ENCODE measurements at places on chromosomes 16 and 17. TPM values are rescaled to one million over a fixed set of nuclear protein-coding genes. Genes with fewer than 3 reads are reported as not detected.

GRCh38 chr17:50963139-50963538 is 97.0 kb upstream of the TOB1 start:
- DNase-seq: no peak

- peak; percentile 9 for DNase-seq
Measured at GRCh38 chr16:55622930-55623561, 32.7 kb upstream of the SLC6A2 start.

GRCh38 chr16:51761001-51761400 is 609.9 kb upstream of the SALL1 start:
- no peak for DNase-seq

GRCh38 chr17:64498308-64499203 is 1.7 kb upstream of the POLG2 start:
- no peak for DNase-seq

DNA sequence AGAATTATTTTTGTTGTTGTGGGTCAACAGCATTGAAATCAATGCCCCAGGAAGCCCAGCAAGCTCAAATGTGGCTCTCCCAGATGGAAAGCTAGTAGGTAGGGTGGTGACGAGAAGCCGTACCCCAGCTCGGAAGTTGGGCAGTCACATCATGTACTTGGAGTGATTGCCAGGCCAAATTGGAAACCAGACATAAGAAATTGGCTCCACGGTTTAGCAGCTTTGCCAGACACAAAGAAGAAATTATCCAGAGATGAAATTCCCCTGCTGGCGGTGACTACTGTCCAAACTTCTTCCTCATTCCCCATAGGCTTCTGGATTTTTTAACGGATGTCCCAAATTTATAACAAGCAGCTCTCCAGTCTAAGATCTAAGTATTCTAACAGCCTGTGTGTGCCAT is 95.9 kb downstream of the OR1D5 start:
- no peak for DNase-seq

GRCh38 chr17:76738468-76738850 is 540 bp downstream of the MFSD11 start:
- peak; percentile 28 for DNase-seq

- peak; percentile 25 for DNase-seq
Measured at GRCh38 chr16:86517652-86518258, 7.4 kb downstream of the FOXF1 start.

DNA sequence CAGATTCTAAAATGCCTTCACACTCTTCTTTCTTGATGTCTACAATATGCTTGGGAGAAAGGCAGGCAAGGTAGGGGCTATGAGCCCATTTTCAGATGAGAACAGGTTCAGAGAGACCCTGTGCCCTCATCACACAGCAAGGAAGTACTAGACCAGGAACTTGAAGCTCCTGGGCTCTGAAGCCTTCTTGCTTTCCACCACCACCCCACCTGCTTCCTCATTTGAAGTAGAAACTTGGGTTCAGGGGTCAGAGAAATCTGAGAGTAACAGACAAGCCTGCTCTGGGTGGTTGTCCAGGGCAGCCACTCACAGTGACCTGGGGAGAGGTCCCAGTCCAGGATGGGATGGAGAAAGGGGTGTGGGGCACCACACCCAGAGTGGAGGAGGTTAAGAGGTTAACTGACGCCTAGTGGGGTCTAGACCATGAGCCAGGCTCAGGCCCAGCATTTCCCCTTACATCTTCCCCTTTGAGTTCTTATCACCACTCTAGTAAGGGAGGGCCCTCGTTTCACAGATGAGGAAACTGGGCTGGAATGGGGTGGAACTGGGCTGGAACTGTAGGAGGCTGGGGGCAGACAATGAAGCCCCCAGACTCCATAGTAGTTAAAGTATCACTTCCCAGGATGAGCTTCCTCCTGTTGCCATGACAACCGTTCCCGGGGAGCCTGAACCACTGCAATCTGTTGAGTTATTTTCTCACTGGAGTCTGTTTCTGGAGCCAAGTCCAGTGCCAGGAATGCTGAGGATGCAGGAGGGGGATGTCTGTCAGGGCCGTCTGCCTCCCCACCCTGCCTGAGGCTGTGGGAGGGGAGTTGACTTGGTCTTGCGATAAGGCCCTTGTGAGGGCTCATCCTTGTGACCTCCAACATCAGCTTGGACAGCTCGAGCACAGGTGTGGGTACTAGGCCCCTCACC is 16.2 kb upstream of the PHF12 start:
- DNase-seq: peak; percentile 46

Gene CACNA1H
- total RNA-seq: not detected

GRCh38 chr17:59600169-59600568 is 19.5 kb upstream of the CLTC start:
- no peak for DNase-seq

Gene HOXB2
- not detected for total RNA-seq

DNA sequence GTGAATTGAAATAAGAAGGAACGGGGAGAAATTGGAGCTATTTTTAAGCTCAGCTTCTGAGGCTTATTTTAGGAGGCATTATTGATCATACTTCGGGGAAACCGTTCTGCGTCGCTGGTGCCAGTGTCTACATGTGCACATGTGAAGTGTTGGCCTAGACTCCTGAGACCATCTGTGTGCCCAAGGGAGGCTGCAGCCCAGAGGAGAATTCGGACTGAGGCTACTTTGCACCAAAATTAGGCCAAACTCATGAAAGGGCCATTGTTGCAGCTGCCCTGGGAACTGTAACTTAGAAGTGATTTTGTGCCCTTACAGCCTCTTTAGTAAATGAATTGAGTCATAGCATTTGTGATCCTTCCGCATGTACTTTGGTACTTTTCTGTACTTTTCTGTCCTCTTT is 102.0 kb upstream of the NOL11 start:
- DNase-seq: no peak

DNA sequence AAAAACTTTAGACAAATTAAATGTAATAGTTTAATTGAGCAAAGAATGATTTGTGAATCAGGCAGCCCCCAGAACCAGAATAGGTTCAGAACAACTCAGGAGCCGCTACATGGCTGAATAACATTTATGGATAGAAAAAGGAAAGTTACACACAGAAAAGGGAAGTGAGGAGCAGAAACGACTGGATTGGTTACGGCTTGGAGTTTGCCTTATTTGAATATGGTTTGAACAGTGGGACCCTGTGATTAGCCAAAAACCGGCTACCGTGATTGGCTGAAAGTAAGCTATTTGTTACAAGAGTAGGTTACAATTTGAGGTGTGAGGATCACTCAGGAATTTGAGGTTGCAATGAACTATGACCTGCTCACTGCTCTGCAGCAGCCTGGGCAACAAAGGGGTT is 1139.8 kb downstream of the CDH11 start:
- no peak for DNase-seq

DNA sequence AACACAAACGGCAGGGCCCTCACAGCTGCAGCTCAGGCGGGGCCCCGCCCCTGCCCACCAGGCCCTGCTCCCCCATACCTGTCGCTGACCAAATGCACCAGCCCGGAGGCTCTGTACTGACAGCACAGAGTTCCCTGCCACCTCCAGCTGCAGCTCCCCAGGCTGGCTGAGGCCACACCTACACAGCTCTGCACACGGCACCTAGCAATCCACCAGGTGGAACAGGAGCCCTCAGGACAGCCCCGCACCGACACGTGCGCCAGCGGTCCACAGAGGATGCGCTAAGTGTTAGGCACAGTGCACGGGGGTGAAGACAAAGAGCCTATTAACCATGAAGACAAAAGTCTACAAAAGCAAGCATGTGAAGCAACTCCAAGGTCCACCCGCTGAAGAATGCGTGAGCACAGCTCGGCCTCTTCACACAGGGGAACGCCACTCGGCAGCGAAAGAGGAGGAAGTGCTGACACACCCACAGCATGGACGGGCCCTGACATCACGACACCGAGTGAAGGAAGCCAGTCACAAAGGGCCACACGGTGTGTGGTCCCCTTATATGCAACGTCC is 5.4 kb downstream of the ZCCHC14 start:
- DNase-seq: no peak

GRCh38 chr16:87156195-87156594 is 161.0 kb downstream of the C16orf95 start:
- no peak for DNase-seq

DNA sequence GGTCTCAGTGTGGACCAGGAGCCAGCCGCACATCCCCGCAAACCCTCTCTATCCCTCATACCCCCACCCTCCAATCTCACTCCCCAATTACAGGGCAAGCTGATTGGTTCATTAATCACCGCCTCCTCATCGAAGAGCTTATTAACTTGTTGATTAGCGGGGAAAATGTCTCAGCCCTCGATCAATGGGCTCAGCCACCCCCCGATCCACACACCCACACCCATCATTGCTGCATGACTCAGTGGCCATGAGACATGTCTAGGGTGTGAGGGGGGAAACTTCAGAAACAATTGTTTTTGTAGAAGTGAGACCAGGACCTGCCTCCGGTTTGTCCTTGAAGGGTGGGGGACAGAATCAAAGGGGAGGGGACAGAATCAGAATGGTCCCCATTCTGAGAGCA is 2.5 kb upstream of the PYY start:
- DNase-seq: no peak

GRCh38 chr17:61591018-61591417 is at the start of gene NACA2:
Gene NACA2 (minus strand): TSS chr17:61591219. CDS start chr17:61591180, 39 bp downstream.
- DNase-seq: no peak

GRCh38 chr17:73731733-73732132 is 87.5 kb upstream of the SDK2 start:
- DNase-seq: no peak

Gene ENGASE
- 31.4 TPM for total RNA-seq

DNA sequence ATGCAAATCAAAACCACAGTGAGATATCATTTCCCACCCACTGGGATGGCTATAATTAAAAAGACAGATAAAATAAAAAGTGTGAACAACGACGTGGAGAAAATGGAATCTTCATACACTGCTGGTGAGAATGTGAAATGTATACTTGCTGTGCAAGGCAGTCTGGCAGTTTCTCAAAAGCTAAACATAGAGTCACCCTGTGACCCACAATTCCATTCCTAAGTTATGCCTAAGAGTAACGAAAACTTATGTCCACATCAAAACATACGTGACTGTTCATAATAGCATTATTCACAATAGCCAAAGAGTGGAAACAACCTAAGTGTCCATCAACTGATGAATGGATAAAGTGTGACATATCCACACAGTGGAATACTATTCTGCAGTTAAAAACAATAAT is 38.1 kb upstream of the VPS4A start:
- no peak for DNase-seq

GRCh38 chr17:14245002-14245401 is 8.3 kb upstream of the CDRT15 start:
- DNase-seq: no peak

GRCh38 chr17:50956750-50957523 is 90.8 kb upstream of the TOB1 start:
- DNase-seq: peak; percentile 73

- no peak for DNase-seq
Measured at GRCh38 chr16:77540646-77541045, 105.8 kb upstream of the ADAMTS18 start.

Gene OTOP3
- not detected for total RNA-seq

DNA sequence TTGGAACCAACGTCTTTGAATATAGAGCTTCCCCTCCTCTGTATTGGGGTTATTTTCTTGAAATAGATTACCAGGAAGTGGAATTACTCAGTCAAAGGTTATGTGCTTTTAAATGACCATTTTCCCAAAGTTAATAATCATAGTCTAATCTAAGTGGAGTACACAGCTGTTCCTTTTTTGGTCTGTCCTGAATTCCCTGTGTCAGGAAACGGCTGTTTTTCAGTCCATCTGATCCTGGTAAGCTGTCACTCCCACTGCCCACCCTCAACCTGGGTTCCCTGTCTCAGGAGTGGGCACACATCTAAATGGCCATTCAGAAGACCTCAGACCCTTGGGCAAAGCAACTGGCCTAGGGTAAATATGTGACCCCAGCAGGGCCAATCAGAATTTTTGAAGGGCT is 57.6 kb upstream of the KSR1 start:
- no peak for DNase-seq

Gene ACLY
- total RNA-seq: 222 TPM

Gene ACSM2A
- not detected for total RNA-seq

GRCh38 chr16:71870818-71871217 is 13.2 kb downstream of the ZNF821 start:
- no peak for DNase-seq

GRCh38 chr17:43832976-43833829 is at the start of gene MPP3:
Gene MPP3 (minus strand): TSS chr17:43833146. CDS start chr17:43831906, 1,240 bp downstream.
- DNase-seq: no peak

Gene GAS7
- 0.46 TPM for total RNA-seq

- no peak for DNase-seq
Measured at GRCh38 chr16:52757746-52758472, 211.0 kb upstream of the TOX3 start.

GRCh38 chr16:47713225-47713595 is 252.1 kb downstream of the PHKB start:
- DNase-seq: no peak

Gene HOXB6
- total RNA-seq: not detected

DNA sequence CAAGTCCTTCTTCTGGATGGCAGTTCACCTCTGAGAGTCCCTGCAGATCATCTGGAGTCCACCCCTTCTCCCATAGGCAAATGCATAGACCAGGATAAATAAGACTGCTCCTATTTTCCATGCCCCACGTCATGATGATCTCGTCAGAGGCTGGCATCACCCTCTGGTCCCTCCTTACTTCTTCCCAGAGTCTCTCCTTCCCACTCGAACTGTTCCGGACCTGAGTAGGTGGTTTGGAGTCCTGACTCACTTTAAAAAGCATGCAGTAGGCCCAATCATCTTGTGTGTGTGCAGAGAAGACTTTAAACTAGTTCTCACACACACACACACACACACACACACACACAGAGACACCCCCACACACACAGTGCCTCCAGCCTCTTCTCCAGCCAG is 72.0 kb downstream of the SOX9 start:
- DNase-seq: no peak

GRCh38 chr17:6523330-6523729 is 33.0 kb downstream of the PITPNM3 start:
- DNase-seq: no peak

Gene TBC1D3C
- total RNA-seq: not detected

Gene TPPP3
- total RNA-seq: not detected

GRCh38 chr16:3655396-3656159 is 1.1 kb downstream of the DNASE1 start:
- DNase-seq: no peak

DNA sequence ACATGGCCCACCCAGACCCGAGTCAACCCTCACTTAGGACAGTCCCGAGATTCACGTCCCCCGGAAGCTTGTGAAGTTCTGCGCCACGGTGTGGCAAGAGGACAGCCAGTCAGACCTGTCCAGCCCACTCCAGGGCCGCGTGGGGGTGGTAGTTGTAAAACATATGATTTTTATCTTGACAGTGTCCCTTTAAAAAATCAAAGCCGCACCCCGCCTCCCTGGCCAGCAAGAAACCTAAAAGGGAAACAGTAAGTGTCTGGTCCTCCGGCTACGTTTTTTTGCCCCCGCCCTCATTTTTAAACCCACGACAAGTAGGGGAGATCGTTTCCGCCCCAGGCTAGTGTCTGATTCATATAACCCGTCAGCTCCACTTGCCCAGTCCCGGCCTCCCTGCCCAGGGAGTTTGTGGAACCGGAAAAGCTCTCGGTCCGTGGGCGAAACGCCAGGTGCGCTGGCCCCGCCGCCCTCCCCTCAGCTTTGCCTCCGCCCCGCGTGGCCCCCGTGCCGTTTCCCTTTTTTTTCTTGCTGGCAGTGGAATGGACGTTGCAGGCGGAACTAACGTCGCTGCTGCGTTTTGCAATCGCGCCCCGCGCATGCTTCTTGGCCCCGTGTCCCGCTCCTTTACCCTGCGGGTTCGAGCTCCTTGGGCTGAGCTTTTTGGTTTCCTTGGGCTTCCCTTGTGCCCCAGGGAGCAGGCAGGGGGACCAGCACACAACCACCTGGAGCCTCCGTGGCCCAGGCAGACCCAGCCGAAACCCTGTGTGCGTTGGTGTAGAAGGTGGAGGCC is 13.3 kb upstream of the NUDT16L1 start:
- DNase-seq: no peak

Gene CCDC78
- 52.6 TPM for total RNA-seq

Gene LGALS9
- 4.2 TPM for total RNA-seq

- DNase-seq: peak; percentile 38
Measured at GRCh38 chr16:68309799-68310198, 947 bp downstream of the SLC7A6OS start.

Data from OCI-LY7 (cell line).